H1 (cell line): ENCODE measurements at places on chromosomes 2 and 18. TPM values are rescaled to one million over a fixed set of nuclear protein-coding genes. Genes with fewer than 3 reads are reported as not detected.

DNA sequence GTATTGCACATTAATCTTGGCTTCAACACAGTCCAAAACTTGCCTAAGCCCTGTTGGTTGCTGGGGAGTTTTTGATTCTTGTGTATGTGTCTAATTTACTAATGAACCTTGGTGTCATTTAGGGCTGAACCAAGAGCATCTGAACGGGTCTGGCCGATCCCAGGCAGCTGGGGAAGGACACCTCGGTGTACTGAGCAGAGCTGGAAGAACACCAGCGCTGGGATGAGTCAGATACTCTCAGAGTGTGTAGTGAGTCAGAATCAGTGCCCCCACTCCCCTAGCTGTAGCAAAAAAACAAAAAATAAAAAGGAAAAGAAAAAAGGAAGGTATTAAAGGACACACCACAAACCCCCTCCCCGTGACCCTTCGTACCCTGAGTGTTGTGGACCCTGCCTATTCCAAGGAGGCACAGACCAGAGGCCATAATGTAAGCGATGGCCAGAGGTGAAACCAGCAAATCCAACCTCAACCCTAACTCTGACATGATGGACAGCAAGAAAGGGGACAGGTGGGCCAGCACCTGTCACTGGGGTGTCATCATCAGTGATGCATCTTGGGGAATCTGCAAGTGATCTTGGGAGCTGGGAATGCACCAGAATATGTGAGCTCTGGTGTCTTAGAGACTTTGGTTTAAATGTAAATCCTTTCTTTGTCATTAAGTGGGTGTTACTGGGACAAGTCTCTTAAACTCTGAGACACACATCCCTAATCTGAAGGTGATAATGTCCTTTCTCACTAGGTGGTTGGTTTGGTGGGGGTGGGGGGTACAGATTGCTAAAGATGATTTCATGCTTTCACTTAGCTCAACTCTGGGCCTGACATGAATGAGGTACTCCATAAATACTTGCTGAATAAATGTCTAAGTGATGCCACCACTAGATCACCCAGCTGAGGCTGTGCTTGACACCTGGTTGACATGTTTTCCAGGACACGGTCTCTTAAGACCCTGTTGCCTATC, 34.2 kb upstream of the NCOA1 start:
- no peaks in the 10 kb centered on the region for H3K27me3 ChIP-seq
- no peak overlapping the region for H3K4me3 ChIP-seq
- H3K27ac ChIP-seq = no peak overlapping the region
- H3K4me1 ChIP-seq = no peaks in the 10 kb centered on the region

DNA sequence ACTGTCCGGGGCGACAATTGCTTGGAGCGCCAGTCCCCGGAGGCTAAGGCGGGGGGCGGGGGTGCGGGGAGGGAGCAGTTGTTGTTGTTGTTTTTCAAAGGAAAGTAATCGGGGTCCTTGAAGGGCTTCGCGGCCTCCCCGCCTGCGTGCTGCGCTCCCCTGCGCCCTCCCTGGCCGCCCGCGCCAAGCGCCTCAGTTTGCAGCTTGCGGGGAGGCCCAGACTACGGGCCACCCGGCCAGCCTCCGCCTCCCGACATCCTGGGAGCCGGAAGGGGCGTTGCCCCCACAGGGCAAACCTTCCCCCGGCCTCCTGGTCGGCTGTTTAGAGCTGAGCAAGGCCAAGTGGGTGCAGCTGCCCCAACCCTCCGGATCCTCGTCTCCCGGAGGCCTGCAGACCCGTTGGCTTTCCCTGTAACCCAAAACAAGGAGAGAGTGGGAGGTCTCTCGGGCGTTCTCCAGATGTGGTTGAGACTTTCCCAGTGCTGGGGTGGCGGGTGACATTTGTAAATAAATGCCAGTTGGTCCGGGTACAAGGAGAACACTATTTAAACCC, 3.7 kb upstream of the SIX3 start:
- H3K27ac ChIP-seq = no peak overlapping the region
- peaks cover 49% of the 10 kb centered on the region for H3K4me1 ChIP-seq
- peak; percentile 82 for DNase-seq
- H3K36me3 ChIP-seq = no peaks in the 10 kb centered on the region

GNAL gene
- total RNA-seq = 18.2 and 18.3 TPM in 2 replicates

DNA sequence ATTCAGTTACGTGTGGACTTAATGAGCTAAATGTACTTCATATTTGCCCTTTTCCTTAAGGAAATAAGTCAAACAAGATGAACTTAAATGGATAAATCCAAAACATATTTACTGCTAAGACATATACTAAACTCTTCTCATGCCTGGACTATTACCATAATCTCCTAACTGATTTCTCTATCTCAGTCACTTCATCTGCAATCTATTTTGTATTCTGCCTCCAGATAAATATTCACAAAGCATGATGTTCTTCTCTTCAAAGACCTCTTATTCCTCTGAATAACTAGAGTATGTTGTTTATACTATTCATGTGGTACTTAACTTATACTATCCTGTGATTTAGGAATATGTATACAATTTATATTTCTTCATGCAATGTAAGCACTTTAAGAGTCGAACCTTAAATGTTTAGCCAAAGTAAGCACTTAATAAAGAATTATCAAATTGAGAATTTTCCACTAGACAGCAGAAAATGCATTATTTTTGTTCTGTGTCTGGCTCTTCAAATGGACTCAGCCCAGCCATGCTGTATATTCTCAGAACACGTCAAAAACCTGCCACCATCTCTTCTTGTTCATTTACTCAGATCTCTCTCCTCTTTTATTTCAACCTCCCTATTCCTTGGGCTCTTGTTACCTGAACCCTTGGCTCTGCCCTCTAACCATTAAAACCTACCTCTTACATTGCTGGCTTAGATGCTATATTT, 79.9 kb upstream of the ARHGAP28 start:
- H3K27me3 ChIP-seq = no peaks in the 10 kb centered on the region
- no peak overlapping the region for H3K27ac ChIP-seq
- no peak overlapping the region for H3K4me3 ChIP-seq
- peaks cover 11% of the 10 kb centered on the region for H3K4me1 ChIP-seq
- no peak for DNase-seq

DNA sequence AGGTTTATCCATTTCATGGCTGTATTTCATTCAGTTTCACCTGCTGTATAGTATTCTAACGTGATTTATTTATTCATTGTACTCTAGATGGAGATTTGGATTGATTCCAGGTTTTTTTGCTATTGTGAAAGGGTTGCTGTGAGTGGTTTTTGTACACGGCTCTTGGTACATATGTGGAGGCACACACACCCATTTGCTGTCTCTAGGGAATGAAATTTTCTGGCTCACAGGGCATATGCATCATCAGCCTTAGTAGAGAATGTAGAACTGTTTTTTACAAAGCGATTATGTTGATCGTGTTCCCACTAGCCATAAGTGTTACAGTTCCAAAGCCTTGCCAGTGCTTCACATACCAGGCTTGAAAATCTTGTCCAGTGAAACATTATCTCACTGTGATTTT, 5.1 kb downstream of the SPTBN1 start:
- no peak overlapping the region for H3K27ac ChIP-seq
- H3K4me3 ChIP-seq = no peak overlapping the region

DNA sequence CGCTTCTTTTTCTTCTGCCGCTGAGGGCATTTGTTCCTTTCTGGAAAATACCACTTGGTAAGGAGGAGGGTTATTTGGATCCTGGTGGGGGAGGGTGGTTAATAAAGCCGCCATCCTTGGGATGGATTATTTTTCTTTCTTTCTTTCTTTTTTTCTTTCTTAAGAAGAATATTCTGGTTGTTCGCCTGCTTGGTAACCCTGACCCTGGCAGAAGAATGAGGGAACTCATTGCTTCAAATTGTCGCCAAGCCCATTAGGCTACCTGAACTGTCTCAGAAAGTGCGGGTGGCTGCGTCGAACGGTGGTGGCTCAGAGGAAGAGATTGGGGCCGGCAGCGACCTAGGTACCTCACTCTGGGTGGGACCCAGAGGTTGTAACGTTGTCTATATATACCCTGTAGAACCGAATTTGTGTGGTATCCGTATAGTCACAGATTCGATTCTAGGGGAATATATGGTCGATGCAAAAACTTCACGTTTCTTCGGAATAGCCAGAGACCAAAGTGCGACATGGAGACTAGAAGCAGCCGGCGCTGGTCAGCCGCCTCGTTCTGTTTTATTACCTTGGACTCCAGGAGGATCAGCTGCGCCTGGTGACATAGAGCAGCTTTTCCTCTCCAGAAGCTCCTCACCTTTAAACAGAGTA, 1.3 kb upstream of the HOXD4 start:
- no peaks in the 10 kb centered on the region for H3K4me1 ChIP-seq
- no peak overlapping the region for H3K27ac ChIP-seq
- peaks cover 11% of the 10 kb centered on the region; the same call in 1 of the 2 replicates for H3K36me3 ChIP-seq
- no peak for DNase-seq

ZNF516 gene
- 16.5 and 17.0 TPM in 2 replicates for total RNA-seq

ITGAV gene
- total RNA-seq = 38.3 and 42.4 TPM in 2 replicates

DNA sequence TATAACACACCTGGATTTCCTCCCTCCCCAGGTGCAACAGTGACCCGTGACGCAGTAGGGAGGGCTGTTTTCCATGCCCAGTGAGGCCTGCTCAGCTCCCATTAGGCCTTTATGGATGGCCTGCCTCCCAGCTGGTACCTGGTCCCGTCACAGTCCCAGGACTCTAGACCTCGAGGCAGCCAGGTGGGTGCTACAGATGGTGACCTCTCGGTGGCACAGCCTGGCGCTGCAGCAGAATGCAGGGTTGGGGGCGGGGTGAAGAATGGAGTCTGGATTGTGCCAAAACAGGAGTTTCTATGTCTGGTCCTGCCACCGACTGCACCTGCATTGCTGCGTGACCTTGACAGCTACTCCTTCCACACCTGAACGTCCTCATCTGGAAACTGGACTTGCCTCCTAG, 18.0 kb upstream of the YWHAQ start:
- H3K4me3 ChIP-seq = no peak overlapping the region
- no peak for DNase-seq
- no peaks in the 10 kb centered on the region for H3K36me3 ChIP-seq
- peaks cover 8% of the 10 kb centered on the region for H3K4me1 ChIP-seq
- no peak overlapping the region for H3K27ac ChIP-seq
- H3K27me3 ChIP-seq = no peaks in the 10 kb centered on the region

DNA sequence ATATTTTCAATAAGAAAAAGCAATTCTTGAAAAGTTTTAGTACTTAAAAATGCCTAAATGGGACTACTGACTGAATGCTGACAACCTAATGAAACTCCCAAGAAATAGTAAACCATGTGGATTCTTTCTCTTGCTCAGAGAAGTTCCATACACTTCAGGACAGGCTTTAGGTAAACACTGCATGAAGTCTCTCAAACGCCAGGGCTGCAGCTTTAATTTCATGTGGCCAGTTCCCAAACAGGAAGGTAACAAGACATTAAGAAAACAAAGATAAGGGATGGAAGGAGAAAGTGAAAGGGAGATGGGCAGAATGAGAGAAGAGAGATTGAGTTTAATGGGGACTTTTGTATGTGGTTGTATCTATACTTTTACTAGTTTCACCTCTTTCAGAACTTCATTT, 734.7 kb upstream of the PKDCC start:
- H3K36me3 ChIP-seq = no peaks in the 10 kb centered on the region
- DNase-seq = no peak
- H3K27ac ChIP-seq = no peak overlapping the region
- H3K27me3 ChIP-seq = no peaks in the 10 kb centered on the region

DNA sequence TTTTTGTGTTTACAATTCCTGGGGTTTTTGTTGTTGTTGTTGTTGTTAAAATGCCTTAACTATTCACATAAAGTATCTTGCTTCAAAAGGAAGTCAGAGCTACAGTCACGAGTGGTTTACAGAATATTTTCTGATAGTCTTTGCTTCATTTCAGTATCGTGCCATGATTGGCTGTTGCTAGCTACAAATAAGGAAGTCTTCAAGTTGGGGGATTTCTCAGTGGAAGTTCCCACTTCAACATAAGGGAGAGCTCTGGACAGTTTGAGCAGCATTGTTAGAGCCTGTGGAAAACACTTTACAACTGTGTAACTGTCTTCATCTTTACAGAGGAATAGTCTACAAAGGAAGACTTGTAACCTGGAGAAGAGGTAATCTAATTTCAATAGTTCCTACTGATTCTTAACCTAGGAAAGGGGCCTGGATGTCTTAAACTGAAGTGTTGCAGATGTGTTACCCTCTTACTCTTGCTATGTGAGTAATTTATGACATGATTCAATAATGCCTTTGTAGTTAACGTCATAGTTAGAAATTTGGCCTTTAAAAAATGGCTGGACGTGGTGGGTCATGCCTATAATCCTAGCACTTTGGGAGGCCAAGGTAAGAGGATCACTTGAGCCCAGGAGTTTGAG, 23.4 kb upstream of the TANK start:
- H3K27me3 ChIP-seq = no peaks in the 10 kb centered on the region
- peaks cover 3% of the 10 kb centered on the region; the same call in 1 of the 2 replicates for H3K4me1 ChIP-seq
- no peak for DNase-seq
- no peak overlapping the region for H3K27ac ChIP-seq

CD8B2 gene
- total RNA-seq = not detected in 2 replicates

AMER3 gene
- total RNA-seq = 0.19 and 0.55 TPM in 2 replicates

CYP27C1 gene
- total RNA-seq = 2.8 and 3.2 TPM in 2 replicates

DNA sequence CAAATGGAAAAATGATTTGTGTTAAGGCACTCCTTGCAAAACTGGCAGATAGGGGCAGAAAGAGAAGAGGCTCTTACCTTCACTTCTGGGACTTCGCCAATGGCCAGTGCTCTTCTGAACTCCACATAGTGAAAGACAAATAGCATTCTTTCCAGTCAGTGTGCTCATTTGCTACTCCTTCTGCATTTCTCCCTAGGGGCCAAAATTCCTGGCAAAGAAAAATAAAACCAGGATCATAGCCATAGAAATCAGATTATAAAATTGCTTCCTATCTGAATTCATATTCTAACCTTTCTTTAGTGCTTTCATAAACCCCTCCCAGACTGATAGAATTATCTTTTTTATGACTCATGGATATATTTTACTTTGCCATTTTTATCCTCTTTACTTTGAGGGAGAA, 56.9 kb upstream of the PELI1 start:
- H3K36me3 ChIP-seq = no peaks in the 10 kb centered on the region
- peaks cover 6% of the 10 kb centered on the region; the same call in 1 of the 2 replicates for H3K4me1 ChIP-seq
- DNase-seq = no peak
- no peak overlapping the region for H3K27ac ChIP-seq
- no peak overlapping the region for H3K4me3 ChIP-seq

C2orf78 gene
- 0.21 and 0.39 TPM in 2 replicates for total RNA-seq

GRCh38 chr2:121875585-121876185, 120.2 kb downstream of the TSN start:
- no peak overlapping the region for H3K27ac ChIP-seq
- H3K36me3 ChIP-seq = no peaks in the 10 kb centered on the region
- H3K4me3 ChIP-seq = no peak overlapping the region
- no peaks in the 10 kb centered on the region for H3K27me3 ChIP-seq
- no peaks in the 10 kb centered on the region for H3K4me1 ChIP-seq
- no peak for DNase-seq

- peaks cover 9% of the 10 kb centered on the region for H3K4me1 ChIP-seq
- no peaks in the 10 kb centered on the region for H3K27me3 ChIP-seq
- DNase-seq = no peak
- no peaks in the 10 kb centered on the region for H3K36me3 ChIP-seq
- H3K4me3 ChIP-seq = no peak overlapping the region
Observed at GRCh38 chr2:188320861-188321260, 29.2 kb downstream of the GULP1 start.

DNA sequence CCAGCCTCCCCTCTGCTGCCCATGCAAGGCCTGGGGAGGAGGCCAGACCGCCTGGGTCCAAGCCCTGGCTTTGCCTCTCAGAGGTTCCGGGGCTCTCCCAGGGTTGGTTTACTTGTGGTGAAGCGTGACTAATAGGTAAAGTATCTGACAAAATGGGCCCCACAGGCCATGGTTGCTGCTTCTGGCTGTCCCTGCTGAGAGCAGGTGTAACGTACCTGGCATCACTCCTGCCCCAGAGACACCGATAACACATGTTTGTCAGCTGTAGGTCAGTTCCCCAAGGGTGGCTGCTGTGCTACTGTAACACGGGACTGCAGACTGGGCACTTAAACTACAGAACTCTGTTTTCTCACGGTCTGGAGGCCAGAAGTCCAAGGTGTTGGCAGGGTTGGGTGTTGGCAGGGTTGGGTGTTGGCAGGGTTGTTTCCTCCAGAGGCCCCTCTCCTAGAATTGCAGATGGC, 34.1 kb downstream of the ODC1 start:
- no peaks in the 10 kb centered on the region for H3K27me3 ChIP-seq
- no peaks in the 10 kb centered on the region for H3K4me1 ChIP-seq
- H3K36me3 ChIP-seq = no peaks in the 10 kb centered on the region
- H3K27ac ChIP-seq = no peak overlapping the region
